ENCODE measurements at places on chromosomes 16 and 17.

GRCh38 chr17:61209525-61209924, 190.1 kb upstream of the TBX2 start:
- no peak overlapping the region for H3K27ac ChIP-seq
- H3K36me3 ChIP-seq = no peaks in the 10 kb centered on the region
- DNase-seq = no peak
- H3K4me3 ChIP-seq = no peak overlapping the region
- H3K27me3 ChIP-seq = no peaks in the 10 kb centered on the region

DNA sequence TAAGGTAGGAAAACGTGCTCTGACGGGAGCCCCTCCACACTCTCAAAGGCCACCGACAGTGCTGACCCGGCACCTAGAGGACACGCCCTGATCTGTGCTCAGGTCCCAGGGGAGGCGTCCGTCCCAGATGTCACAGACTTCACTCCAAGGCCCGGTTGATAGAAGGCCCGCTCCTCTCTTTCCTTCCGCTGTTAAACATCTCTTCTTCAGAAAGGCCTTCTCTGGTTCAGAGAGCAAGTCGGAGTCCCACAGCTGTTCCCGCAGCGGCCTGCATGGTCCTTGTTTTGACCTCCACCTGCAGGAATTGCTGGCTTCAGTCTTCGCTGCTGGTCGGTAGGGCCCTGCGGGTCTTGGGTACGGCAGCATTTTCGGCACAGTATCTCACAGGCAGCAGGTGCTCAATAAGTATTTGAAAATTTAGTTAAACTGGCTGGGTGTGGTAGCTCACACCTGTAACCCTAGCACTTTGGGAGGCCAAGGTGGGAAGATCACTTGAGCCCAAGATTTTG, 88.5 kb downstream of the MRC2 start:
- H3K36me3 ChIP-seq = no peaks in the 10 kb centered on the region
- no peak for DNase-seq
- no peaks in the 10 kb centered on the region for H3K27me3 ChIP-seq

- peak overlapping the region; percentile 5 for H3K4me3 ChIP-seq
- H3K27me3 ChIP-seq = no peaks in the 10 kb centered on the region
- peaks cover 4% of the 10 kb centered on the region for H3K4me1 ChIP-seq
- DNase-seq = peak; percentile 41
Measured at GRCh38 chr17:39753514-39754160, 15.9 kb downstream of the GRB7 start.

DNA sequence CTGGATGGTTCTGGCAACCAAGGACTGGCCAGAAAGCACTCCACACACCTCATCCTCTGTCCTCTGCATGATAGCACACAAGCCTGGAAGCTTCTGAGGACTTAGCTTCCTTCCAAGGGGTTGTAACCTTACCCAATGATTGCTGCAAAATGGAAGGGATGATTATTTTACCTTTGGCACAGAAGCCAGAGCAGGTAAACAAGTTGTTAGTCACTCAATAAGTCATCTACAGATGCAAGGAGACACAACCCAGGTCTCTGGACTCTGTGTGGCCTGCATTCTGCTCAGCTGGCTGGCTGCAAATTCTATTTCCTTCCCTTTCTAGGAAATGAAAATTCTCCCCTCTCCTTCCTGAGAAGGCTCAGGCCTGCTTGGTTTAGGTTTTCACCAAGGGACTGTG, 26.7 kb upstream of the DYNLL2 start:
- H3K36me3 ChIP-seq = no peaks in the 10 kb centered on the region
- no peaks in the 10 kb centered on the region for H3K27me3 ChIP-seq
- no peaks in the 10 kb centered on the region for H3K4me1 ChIP-seq
- H3K27ac ChIP-seq = no peak overlapping the region
- no peak for DNase-seq

DNA sequence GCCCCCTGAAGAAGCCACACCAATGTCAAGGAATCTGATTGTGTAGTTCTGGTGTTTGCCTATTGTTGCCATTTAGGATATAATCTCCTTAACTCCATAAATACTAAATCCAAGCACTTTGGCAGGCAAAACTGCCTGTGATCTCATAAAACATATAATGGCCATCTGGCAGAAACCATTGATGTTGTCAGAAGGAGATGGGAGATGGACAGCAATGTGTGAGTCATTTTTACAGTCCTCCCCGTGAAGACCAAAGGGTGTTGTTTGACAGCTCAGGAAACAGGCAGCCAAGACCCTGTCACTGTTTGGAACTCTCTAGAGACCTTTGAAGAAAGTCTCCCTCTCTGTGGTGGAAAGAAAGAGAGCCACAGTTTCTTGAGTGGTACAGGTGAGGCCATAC, 454.1 kb downstream of the HS3ST3B1 start:
- H3K27me3 ChIP-seq = no peaks in the 10 kb centered on the region
- no peaks in the 10 kb centered on the region for H3K36me3 ChIP-seq
- no peak overlapping the region for H3K4me3 ChIP-seq
- no peaks in the 10 kb centered on the region for H3K4me1 ChIP-seq

DNA sequence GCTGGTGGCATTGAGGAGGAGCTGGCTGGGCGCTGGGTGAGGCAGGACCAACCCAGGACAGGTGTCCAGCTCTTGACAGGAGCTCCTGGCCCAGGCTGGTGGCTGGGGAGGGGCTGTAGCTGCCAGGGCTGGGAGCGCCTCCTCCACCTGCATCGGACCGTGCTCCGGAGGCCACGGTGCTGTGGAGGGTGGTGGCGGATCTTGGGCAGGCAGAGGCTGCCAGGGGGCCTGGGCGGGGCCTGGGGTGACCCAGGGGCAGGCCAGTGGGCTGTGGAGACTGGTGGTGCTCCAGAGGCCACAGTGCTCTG, 32.0 kb downstream of the SOX8 start:
- H3K4me1 ChIP-seq = no peaks in the 10 kb centered on the region
- no peak overlapping the region for H3K4me3 ChIP-seq
- no peak for DNase-seq
- H3K27ac ChIP-seq = no peak overlapping the region
- H3K27me3 ChIP-seq = no peaks in the 10 kb centered on the region

DNA sequence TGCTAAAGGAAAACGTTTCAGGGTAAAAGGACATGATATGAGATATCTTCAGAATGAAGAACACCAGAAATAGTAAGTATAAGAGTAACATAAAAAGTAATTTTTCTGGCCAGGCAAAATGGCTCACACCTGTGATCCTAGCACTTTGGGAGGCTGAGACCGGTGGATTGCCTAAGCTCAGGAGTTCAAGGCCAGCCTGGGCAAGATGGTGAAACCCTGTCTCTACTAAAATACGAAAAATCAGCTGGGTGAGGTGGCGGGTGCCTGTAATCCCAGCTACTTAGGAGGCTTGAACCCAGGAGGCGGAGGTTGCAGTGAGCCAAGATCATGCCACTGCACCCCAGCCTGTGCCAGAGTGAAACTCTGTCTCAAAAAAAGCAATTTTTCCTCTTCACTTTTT, 56.6 kb upstream of the NFAT5 start:
- DNase-seq = no peak
- H3K27ac ChIP-seq = no peak overlapping the region
- H3K27me3 ChIP-seq = no peaks in the 10 kb centered on the region
- peaks cover 3% of the 10 kb centered on the region for H3K4me1 ChIP-seq

DNA sequence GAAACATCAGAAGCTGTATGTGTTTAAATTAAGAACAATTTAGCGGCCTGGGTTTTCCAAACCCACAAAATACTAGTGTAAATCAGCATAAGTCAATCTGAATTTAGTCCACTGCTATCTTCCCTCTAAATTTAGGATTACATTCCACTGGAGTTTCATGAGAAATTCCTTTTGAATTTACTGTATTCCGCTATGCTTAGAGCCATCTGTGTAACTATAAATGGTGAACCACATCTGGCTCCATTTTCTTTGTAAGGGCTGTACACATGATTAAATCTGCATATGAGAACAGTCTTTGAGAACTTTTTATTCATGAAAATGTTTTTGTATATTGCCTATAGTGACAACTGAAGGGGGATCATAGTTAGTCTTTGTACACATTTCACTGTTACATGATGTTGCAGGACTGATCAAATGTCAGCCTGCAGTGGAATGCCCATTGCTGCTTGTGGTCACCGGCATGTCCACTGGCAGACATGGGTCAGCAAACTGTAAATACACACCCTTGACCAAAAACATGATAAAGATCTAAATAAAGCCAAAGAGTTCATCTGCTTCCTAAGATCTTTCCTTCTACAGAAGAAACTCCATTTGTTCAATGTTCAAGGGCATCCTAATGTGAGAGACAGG, 36.8 kb downstream of the RPGRIP1L start:
- H3K4me1 ChIP-seq = no peaks in the 10 kb centered on the region
- DNase-seq = no peak
- H3K27ac ChIP-seq = no peak overlapping the region
- no peak overlapping the region for H3K4me3 ChIP-seq

All from mesendoderm (in vitro differentiated cells).